CD4-positive, alpha-beta T cell treated with Interferon alpha-2 for 1 hour (primary cell): ENCODE measurements at places on chromosomes 5 and 9.

DNA sequence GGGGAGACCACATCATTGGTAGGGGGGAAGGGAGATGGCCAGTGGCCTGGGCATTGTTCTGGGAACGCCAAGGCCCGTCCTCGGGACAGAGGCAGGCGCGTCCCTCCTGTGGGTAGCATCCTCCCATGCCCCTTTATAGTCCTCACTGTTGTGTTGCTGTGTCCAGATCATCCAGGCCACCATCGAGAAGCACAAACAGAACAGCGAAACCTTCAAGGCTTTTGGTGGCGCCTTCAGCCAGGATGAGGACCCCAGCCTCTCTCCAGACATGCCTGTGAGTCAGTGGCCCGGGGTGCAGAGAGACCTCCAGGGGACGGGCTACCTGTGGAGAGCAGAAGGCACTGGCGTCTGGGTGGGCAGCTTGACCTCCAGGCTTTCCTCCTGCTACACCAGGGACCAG, 38.4 kb upstream of the SUSD3 start:
- DNase-seq, result no peak

DNA sequence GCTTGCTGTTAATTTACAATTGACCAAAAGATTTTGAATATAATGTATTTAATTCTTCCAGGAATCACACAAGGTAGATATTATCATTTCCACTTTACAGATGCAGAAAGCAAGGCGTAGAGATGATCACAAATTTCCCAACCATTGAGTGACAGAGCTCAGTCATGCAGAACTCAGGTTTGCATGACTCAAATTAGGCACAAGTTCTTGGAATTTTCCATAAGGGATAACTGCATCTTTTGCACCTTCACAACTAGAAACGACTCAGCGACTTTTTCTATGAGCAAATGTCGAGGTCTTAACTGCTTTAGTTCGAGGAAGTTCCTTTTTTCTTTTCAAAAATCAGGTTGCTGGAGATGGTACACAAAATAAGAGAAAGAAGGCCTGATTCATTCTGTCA, 265.5 kb upstream of the PAPPA start:
- no peak for DNase-seq

- DNase-seq, result no peak
These were observed 551.2 kb upstream of the KLF4 start for GRCh38 chr9:108040783-108041182.

DNA sequence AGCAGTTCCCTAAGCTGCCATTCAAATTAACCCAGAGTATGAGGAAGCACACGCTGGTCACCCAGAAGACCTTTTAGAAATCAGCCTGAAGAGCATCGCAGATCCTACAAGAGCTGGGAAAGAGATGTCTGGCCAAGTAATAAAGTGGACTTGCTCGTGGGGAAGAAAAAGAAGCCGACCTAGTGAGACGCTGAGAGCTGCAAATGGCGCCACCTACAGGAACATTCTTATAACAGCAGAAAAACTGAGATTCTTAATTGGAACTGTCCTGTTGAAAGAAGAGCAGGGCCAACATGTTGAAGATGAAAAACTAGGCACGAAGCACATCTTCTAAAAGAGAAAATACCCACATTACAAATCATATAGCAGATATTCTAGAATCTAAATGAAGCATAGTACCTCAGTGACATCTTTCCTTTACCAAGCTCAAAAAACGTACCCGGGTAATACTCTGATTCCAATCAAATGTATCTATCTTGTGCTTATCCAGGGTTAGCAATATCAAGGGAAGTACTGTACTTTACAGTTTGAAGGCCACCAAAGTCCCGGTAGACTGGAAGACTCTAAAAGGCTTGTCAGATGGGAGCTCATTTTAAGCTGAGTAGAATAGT, 3.9 kb upstream of the GNAQ start:
- peak; percentile 62 for DNase-seq

- peak; percentile 10 for DNase-seq
These were observed at the start of gene ARHGEF37 for GRCh38 chr5:149581192-149581861. Gene ARHGEF37 (plus strand): TSS chr5:149581498. CDS start chr5:149597770, 16,272 bp downstream.

DNA sequence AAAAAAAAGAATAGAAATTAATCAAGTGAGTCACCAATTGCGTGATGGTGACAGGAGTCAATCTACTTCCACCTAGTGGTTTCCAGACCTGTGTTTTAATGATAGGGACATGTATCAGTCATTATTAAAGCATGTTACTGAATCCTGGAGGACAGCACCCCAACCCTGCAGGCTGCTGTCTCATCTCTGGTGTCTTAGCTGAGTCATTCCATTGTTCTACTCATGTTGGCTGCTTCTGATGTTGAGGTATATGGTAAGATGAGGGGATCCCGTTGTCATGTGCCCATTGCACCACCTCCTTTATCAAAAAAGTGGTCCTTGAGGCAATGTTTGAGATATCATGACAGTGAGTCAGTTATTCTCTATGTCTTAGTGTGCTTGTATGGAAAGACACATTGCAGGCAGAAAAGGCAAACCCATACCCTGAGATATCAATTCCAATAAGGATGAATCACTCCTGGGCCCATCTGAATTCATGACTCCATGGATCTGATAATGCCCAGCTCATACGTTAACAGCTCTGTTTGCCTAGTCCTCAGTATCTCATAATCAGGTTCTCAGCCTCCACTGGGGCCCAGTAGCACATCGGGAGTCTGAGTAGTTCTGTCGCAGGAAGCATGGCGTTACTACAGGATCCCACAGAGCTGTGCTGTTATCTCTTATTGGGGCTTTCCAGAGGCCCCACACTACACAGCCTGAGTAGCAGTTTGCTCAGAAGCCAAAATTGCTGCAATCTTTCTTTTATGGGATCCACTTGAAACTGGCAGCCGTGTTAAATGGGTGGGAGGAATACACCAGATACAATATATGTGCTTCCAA, 31.2 kb downstream of the HMGCS1 start:
- DNase-seq, result no peak

- no peak for DNase-seq
These were observed 96.5 kb downstream of the JAKMIP2 start for GRCh38 chr5:147685993-147686392.
